ENCODE measurements at places on chromosomes 11 and 22.

DNA sequence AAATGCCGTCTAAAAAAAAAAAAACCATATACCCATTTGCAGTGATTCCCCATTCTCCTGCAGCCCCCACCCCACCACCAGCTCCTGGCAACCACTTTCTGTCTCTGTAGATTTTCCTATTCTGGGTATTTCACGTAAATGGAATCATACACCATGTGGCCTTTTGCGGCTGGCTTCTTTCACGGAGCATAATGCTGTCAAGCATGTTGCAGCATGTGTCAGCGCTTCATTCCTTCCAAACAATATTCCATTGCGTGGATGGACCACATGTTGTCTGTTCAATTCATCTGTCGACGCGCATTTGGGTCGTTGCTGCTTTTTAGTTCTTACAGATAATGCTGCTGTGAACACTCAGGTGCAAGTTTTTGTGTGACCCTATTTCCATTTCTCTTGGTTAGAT is 14.8 kb upstream of the EMID1 start:
- DNase-seq, result no peak

DNA sequence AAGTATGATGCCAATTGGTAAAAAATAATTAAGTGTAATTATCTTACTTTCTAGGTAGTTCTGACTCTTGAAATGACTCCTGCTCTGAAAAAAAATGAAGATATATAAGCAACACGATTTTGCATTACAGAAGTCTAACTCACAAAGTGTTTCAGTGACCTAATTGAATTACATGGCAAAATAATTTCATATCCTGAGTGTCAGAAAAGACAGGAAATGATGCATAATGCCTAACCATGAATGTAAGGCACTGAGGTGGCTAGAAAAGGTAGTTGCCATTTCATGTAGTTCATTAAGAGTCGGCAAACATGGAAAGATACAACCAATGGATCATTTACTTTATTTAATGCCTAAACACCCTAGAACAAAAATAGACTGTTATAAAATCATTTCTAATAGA is 113.5 kb downstream of the GUCY1A2 start:
- DNase-seq, result no peak

GRCh38 chr11:32479291-32479690 is 44.0 kb upstream of the WT1 start:
- DNase-seq, result no peak

DNA sequence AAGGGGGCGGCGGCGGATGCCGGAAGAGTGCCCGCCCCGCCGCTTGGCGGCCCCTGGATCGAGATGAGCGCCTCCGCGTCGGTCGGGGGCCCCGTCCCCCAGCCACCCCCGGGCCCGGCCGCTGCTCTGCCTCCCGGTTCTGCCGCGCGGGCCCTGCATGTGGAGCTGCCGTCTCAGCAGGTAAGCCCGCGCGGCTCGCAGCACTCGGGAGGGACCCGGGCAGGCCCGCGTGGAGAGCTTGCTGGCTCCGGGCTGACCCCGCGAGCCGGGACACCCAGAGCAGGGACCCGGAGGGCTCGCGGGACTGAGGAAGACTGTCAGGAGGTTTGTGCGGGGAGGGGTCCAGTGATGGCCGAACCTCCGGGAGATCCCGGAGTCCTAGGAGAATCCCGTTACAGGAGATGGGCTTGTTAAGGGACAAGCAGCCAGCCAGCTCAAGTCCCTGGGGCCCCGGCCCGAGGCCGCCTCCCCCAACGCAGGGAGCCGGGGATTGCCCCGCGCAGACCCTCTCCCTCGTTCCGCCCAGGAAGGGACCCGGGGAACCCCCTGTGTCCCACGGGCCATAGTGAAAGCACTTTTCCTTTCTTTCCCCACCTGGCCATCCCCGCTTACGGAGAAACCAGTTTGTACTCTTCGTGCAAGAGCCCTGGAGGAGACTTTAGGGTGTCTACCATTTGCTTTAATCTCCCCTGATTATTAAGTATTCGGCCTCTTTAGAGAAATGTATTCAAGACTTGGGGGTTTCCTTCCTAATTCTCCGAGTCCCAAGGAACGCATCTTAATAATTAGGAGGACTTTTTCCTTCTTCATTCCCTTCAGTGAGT is 547 bp downstream of the UVRAG start:
- DNase-seq, result peak; percentile 2

GRCh38 chr11:90919332-90919731 is 696.5 kb upstream of the CHORDC1 start:
- no peak for DNase-seq

- no peak for DNase-seq
Observed at GRCh38 chr11:65911682-65912568, 6.9 kb downstream of the C11orf68 start.

DNA sequence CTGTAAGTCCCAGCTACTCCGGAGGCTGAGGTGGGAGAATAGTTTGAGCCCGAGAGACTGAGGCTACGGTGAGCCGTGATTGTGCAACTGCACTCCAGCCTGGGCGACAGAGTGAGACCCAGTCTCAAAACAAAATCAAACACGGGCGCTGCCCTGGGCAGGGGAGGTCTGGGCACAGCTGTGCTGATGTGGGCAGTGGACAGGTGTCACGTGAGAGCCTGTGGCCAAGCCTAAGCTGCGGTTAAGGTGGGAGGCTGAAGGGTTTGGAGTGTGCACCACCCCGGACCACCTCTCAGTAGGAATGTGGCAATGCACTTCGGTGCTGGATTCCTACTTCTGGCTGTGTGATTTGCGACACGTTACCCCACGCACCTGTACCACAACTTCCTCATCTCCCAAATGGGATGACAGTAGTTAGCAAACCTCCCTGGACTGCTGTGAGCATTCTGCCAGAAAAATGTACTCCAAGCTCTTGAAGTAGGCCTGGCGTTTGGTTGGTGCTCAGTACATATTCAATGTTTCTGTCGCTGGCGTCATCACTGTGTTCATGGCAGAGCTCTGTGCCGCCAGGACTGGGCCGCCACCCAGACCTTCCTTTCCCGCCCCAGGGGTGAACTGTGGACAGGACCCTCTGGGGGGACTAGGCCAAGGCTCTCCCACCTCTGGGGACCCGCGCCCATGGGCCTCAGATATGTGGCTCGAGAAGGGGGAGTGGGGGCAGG is 807 bp upstream of the ZNF74 start:
- DNase-seq, result no peak

GRCh38 chr11:108732395-108732794 is 67.5 kb downstream of the DDX10 start:
- no peak for DNase-seq

DNA sequence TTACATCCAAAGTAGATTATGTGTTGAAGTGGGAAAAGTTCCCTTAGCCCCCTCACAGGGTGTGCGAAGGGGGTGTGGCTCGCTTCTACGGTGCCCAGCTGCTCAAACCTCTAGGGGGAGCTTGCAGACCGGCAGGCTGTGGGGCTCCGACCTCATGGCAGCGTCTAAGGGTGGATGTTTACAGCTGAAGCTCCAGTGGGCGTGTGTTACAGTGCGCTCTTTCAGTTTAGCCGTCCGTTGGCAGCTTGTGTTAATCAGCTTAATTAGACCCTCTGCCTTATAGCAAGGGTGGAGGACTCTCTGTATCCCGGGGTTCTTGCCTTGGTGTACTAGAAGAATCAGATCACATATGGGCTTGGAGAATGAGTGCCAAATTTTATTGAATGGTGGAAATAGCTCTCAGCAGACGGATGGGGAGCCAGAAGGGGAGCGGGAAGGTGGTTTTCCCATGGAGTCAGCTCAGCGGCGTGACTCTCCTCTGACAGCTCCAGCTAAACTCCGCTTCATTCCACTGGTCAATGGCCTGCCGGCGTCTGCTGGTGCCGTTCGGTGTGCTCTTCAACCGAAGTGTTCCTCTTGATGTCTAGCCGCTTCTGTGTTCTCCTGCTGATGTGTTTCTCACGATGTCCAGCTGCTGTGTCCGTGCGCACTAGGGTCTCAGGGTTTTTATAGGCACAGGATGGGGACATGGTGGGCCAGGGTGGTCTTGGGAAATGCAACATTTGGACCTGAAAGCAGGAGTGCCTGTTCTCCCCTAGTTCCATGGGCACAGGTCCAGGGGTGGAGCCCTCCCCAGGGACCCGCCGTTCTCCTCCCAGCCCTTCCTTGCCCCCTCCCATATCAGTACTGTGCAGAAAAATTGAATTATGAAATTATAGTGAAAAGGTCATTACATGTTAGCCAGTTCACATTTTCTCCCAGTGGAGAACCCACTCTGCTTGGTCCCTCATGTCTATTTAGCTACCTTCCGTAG is 28.6 kb upstream of the OR10G7 start:
- no peak for DNase-seq

DNA sequence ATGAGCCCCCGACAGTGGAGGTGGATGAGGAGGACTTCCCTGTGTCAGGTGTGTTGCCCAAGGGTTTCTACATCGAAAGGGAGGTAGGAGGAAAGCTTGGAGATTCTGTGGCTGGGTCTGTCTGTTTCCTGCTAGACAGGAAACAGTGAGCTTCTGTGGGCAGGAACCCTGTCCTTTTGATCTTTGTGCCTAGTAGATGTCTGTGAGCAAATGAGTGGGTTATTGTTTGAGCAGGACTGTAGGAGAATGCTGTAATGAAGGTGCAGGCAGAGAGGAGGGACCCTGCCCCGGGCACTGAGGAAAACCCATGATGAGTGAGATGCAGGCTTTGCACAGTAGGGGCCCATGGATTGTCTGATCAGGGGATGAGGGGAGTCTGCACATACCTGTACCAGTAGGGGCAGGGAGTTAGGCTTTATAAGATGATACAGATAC is 14.0 kb downstream of the USP35 start:
- DNase-seq, result peak; percentile 5

DNA sequence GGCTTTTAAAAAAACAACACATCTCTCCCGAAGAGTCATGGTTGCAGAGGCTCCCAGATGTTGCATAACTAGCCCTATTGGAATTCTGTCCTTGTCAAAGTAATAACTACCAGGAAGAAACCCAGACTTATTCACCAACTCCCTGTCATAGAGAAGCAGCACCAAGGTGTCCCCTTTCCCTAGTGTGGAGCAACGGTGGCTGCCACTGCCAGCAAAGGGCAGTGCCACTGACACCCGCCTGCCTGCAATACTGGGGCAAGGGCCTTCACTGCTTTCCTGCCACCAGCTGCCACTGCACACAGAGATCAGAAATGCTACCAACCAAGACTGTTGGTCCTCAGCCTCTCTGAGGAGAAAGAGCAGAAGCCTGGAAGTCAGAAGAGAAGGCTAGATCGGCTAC is 27.3 kb downstream of the NAP1L4 start:
- no peak for DNase-seq

DNA sequence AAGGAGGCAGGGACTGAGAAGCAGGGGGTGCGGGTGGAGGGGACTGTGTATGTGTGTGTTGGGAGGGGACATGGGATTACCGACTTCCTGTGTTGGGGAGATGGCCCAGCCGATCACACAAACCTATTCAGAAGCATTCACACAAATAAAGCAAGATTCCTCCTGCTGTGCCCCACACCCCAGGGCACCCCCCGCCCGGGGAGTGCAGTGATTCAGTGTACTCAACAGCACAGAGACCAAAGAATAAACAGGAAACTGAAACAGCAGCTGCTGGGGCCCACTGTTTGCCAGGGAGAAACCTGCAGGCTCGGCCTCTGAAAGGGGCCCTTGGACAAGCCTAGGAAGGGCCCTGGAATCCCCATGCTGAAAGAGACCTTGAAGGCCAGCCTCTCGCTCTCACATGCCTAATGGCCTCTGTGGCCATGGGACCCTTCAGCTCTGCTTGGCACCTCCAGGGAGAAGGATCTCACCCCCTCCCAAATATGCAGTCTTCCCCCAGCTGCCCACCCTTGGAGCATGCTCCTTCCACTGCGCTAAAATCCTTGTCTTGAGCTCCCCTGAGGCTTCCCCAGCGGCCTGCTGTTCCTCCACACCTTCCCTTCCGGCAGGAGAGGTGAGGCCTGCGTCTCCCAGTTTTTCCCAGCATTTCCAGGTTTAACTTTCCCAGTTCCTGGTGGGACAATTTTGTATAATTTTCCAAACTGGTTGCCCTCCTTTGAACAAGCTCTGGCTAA is 72.9 kb downstream of the CSNK2A3 start:
- DNase-seq, result no peak

GRCh38 chr11:46390331-46391171 is 1.0 kb downstream of the CHRM4 start:
- no peak for DNase-seq

GRCh38 chr22:34476762-34477161 is 556.5 kb upstream of the LARGE1 start:
- DNase-seq, result no peak

- no peak for DNase-seq
Observed at GRCh38 chr22:17998913-17999312, 25.4 kb downstream of the MICAL3 start.

- DNase-seq, result no peak
Observed at GRCh38 chr11:103581760-103582159, 454.7 kb upstream of the DDI1 start.

DNA sequence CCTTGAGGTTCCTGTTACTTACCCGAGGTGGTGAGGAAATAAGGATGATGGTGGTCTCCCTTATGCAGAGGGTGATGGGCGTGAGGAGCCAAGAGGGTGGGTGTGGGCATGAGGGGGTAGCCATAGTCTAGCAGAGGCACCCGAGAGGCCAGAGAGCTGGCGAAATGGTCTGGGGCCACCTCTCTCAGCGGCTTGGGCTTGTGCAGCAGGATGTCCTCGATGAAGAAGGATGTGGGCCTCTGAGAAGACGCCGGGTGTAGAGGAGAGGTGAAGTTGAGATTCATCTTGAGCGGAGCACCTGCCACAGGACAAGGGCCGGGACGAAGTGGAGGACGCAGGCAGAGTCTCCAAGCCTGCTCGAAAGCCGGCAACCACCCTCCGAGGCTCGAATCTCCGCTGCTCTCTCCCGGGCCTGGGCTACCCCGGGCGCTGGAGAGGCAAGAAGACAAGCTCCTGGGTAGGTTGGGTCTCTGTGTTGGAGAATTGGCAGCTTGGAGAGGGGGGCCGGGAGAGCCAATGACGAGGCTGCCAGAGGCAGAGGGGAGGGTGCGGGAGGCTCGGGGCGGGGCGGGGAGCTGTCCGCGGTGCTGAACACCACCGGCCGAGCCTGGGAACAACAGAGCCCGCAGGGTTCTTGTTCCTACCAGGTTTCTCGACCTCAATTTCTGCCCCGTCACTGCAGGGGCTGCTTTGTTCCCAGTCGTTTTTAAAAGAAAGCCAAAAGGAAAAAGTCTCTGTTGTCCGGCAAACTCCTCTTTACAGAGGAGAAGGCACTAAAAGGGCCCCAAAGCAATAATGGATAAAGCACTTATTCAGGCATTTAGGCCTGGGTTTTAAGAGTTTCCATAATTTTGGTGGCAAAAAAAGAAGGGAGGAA is at the start of gene BSX:
Gene BSX, minus strand, starts transcription at position 447 of the 877 bp plus-strand sequence. Its CDS starts 163 bp downstream, at position 284.
- DNase-seq, result no peak

GRCh38 chr11:25970726-25971508 is 361.0 kb upstream of the ANO3 start:
- no peak for DNase-seq

DNA sequence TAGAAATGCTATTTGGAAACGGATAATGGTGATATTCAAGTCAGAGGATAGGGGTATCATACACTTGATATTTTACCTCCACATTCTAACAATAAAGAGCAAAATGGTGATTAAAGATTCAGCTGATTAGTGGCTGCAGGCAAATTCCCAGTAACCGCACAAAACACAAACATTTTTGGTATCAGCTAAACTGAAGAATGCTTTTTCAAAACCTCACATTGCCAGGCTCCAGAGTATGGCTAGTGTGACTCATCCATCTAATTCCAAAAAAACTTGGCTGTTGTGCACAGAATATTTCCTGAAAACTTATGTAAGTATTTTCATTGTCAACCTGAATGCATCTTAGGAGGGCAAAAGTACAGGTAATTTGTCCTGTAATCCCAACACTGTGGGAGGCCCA is 10.9 kb downstream of the SRPRA start:
- no peak for DNase-seq

- no peak for DNase-seq
Observed at GRCh38 chr11:79390923-79391322, 49.9 kb downstream of the TENM4 start.

All from stimulated activated CD8-positive, alpha-beta memory T cell treated with anti-CD3 and anti-CD28 coated beads, Interleukin-7, amount 100 ng/mL, for 1 hour (primary cell).